CD8-positive, alpha-beta memory T cell (primary cell): ENCODE measurements at places on chromosomes 2 and 18. TPM values are rescaled to one million over a fixed set of nuclear protein-coding genes. Genes with fewer than 3 reads are reported as not detected.

CXCR4 gene
- 102 TPM for total RNA-seq

DNA sequence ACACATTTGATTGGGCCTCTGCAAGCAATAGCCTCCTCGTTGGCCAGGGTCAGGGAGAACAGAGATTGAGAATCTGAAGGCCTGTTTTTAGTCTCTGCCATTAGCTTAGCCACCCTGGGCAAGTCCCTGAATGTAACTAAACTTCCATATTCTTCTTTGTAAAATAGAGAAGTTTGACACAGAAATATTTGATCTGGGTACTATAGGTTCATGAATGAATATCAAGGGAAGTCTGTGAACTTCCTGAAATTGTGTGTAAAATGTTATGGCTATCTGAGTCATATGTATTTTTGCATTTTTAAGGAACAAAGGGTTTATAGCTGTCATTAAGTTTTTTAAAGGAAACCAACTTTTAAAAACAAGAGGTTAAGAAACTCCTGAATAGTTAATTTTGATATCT is 23.2 kb downstream of the RND3 start:
- H3K4me1 ChIP-seq = no peaks in the 10 kb centered on the region
- DNase-seq = no peak
- no peak overlapping the region for H3K4me3 ChIP-seq
- no peak overlapping the region for H3K27ac ChIP-seq
- H3K36me3 ChIP-seq = no peaks in the 10 kb centered on the region
- no peaks in the 10 kb centered on the region for H3K27me3 ChIP-seq

DNA sequence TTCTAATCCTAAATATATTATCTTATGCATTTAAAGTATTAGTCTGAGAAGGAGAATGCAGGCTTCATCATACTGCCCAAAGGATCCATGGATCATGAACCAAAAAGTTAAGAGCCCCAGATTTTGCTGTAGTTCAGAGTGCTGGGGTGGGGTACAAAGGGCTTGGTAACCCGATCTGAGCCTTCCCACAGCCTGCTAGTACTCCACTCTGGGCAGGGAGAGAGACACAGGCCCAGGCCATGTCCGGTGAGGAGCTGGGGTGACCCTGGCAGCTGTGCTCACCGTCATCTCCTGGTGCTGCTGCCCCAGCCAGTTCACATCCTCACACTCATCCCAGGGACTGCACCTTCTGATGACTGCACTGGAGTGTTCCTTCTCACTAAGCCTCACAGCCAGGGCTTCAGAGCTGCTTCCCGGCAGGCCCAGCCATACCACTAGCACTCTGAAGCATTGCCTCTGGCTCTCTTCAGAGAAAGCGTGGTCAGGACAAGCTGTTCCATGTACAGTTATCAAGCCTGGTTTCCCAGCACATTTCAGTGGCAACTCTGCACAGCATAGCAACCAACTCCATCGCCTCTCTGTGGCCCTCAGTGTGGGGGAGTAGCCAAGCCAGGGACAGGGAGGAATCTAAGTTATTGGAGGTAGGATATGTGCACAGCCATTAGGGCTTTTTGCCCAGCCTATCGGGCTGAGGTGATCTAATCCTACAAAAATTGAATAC is 189.0 kb upstream of the CTAGE1 start:
- H3K36me3 ChIP-seq = no peaks in the 10 kb centered on the region
- H3K4me3 ChIP-seq = no peak overlapping the region
- no peaks in the 10 kb centered on the region for H3K27me3 ChIP-seq
- no peak for DNase-seq
- H3K4me1 ChIP-seq = no peaks in the 10 kb centered on the region
- no peak overlapping the region for H3K27ac ChIP-seq

KCNS3 gene
- total RNA-seq = not detected

GRCh38 chr18:39172695-39173421 is 1607.3 kb upstream of the CELF4 start:
- DNase-seq = no peak
- no peak overlapping the region for H3K4me3 ChIP-seq
- no peaks in the 10 kb centered on the region for H3K27me3 ChIP-seq
- no peaks in the 10 kb centered on the region for H3K36me3 ChIP-seq

RAB27B gene
- 0.22 TPM for total RNA-seq
